Globus pallidus (tissue), 1 donor: ENCODE measurements at places on chromosomes 2 and 18.

DNA sequence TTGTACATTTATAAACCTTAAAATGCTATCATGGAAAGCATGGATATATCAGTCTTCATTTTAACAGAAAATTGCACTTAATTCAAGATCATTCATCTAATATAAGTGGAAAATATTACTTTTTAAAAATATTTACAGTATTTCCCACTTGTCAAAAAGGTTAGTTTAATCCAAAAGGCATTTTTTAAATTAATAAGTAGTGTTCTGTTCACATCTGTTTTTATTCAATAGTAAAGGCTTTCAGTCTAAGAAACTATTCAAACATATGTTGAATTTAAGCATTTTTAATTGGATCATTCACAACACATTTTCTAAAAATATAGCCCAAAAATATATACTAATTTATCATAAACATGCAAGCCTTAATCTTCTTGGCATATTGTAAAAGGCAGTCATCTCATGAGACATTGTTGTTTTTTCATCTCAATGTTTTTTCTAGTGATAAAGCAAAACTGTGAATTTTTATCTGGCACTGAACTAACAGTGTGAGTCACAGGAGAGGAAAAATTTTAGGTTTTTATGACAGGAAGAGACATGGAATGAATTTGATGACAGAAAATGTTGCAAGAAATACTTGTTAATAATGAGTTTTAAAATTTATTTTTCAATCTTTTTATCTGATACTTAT, 1642.5 kb upstream of the TMEFF2 start:
- DNase-seq, result no peak

DNA sequence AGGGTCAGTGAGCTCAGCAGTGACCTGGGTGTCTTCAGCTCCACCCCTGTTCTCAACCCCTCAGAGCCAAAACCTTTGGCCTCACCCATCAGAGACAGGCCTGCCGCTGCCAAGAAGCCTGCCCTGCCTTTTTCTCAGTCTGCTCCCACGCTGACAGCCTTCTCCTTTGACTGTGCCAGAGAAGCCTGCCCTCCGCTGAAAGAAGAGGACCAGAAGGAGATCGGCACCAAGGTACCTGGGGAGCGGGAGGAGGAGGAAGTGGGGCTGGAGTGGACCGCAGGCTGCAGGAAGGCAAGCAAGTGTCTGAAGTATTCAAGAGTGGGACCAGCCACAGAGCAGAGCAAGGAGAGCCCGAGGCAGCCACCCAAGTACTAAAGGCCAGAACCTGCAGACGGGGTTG, 33.2 kb downstream of the TOGARAM2 start:
- no peak for DNase-seq

DNA sequence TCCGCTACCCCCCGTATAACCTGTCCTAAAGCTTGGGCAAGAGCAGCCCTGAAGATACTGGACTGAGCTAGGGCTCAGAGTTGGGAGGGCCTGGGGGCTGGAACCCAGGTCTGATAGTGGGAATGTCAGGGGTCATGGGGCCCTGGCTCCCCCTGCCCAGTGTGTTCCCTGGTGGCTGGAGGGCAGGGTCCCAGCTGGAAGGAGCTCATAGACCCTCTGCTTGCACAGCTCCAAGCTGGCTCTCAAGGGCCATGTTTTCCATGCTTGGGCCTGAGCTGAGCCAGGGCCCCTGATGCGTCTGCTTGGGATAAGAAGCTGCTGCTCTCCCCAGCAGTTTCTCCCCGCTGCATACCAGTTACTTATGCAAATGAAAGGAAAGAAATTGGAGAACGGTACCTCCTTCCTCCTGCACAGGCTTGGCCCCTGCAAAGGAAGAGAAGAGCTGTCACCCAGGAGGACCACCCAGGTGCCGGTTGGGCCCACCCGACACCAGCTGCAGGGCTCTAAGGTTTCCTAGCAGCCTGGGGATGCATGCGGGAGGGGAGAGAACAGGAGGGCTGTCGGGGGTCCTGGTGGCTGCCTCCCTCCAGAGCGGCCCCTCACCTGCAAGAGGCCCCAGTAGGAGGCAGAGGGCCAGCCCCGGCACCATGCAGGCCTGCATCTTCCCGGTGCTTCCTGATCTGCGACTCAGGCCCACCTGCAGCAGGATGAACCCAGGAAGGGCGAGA, 628 bp downstream of the OTOS start:
- DNase-seq, result no peak

DNA sequence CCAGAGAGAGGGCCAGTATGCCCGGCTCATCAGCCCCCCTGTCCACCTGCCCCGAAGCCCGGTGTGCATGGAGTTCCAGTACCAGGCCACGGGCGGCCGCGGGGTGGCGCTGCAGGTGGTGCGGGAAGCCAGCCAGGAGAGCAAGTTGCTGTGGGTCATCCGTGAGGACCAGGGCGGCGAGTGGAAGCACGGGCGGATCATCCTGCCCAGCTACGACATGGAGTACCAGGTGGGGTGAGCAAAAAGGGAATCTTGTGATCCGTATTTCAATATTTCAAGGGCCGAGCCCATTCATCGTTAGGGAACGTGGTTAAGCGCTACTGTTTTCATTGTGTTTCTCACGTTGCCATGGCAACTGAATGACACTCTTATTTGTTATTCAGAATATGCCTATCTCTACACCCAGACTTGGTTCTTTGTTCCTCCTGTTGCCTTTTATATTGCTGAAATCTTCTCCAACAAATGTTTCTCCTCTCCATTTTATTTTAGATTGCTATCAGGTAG, 81.5 kb downstream of the NRP2 start:
- no peak for DNase-seq

DNA sequence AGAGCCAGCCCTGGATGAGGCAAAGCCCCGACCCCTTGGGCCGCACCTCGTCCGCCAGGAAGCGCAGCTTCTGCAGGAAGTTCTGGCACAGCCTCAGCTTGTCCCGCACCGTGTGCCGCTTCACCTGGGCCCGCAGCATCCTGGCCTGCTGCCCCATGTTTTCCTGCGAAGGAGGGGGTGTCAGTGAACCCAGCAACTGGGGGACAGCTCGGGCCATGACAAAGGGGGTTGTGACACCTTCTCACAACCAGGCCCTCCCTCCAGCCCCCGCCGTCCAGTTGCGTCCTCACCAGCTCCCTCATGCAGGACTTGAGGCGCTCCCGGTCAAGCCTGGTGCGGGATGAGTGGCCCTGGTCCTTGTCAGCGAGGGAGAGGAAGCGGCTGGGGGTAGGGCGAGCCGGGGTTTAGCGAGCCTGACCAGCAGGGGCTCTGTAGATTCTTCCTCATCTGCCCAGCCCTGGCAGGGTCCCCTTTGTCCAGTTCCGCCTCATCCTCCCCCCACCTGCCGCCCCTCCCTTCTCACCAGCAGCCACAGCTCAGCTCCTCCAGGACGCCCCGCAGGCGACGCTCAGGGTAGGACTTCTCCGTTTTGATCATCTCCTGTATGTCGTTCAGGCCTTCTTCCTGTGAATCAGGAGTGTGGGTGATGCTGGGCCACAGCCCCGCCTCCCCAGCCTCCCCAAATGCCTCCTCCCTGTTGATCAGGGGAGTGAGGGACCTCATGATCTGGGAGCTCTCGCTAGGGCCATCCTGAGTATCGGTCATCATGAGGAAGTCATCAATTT, 606 bp downstream of the OTOF start:
- DNase-seq, result no peak

GRCh38 chr2:85744055-85744454, 9.7 kb upstream of the ATOH8 start:
- DNase-seq, result no peak

DNA sequence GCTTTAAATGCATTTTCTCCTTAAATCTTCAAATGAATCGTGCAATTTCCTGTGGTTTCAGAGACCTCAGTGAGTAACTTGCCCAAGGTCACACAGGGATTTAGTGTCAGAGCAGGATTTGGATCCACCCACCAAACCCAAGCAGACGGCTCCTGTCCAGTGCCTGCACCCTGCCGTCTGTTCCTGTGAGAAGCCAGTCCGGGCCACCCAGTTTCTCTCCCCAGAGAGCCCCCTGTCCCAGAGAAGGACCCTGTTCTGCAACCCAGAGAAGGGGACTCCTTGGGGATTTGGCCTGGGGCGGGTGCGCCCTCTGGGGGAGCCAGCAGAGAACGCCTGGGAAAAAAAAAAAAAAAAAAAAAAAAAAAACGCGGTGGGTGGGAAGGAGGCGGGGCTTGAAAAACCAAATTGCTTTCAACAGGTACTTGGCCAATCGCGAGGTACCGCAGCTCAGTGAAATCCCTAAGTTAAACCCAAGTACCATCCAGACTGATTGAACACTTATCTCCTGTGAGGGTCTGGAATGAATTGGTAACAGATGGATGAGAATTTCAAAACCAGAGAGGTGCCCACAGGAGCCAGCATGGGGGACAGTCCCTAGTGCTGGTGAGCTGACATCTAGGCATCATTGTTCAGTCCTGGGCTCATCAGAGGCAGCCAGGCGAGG, 30.9 kb upstream of the REEP1 start:
- DNase-seq, result peak; percentile 43

DNA sequence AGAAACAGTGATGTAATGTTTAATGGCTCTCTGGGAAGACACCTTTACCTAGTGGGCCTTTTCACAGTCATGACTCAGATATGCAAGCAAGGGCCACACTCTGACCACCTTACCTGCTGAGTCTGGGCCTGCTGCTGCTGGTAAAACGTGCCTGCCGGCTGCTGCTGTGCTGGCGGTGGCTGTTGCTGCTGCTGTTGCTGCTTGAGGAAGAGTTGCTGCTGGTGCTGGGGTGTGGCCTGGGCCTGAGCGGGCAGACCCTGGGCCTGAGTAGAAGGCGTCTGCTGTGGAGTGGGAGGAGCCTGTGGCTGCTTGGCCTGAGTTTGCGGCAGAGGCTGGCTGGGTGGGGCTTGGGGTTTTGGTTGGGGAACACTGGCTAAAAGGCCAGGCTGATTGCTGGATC, 81.6 kb upstream of the NFU1 start:
- no peak for DNase-seq

DNA sequence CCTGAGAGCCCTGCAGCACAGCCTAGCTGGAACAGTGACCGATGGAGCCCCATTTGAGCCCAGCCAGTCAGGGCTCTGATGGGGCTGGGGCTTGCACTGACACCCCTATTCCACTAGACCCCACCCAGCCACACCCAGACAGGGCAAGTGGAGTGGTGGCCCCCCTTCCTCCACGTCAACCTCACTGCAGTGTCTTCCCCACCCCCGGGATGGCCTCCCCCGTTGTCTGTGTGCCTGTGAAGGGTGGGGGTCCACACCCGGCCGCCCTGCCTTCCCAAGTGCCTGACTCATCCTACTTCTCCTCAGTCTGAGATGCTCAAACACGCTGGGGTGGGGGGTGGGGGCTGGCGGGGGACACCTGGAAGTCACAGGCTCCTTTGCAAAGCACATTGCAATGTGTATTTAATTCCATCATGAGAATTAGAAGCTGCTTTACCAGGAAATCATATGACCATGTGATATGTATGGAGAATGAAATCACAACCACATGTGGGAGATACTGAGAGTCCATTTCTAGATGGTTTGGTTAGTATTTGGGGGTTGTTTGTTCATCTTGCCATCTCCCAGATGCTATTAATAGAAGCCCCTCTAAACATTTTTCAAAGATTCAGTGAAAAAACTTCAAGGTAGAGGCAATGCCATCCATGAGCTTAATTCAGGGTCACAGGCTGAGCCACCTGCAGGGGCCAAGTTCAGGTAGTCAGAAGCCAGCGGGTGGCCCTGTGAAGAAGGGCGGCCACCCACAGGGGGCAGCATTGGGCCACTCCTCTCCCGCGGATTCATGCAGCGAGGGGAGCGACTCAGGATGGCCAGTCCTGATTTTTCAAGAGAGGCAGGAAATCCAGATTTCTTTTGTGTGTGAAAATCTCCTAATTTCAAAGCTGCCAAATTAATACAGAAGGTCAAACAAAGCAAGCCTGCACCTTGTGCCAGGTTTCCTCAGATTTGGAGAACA, 22.7 kb upstream of the GMPPA start:
- DNase-seq, result peak; percentile 31

DNA sequence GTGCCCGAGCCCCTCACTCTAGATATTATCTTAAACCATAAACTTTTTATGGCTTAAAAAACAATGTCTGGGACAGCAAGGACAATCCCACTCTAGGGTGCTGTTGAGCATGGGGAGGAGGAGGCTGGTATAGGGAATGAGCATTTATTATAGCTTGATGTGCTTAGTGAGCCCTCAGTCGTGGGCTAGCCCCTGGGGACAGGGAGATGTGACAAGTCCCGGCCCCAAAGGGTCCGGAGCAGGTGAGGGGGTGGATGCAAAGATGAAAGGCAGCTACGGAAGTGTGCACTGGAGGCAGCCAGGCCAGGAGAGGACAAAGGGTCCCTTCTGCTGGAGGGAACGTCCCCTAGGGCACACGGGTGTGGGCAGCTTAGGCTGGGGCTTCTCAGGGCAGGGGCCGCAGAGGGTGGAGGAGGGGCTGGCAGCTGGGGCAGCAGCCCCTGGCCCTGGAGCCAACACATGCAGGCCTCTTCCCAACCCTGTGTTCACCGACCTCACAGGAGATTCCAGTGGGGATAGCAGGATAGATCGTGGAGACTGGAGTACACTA, 106.3 kb upstream of the GPC1 start:
- no peak for DNase-seq

DNA sequence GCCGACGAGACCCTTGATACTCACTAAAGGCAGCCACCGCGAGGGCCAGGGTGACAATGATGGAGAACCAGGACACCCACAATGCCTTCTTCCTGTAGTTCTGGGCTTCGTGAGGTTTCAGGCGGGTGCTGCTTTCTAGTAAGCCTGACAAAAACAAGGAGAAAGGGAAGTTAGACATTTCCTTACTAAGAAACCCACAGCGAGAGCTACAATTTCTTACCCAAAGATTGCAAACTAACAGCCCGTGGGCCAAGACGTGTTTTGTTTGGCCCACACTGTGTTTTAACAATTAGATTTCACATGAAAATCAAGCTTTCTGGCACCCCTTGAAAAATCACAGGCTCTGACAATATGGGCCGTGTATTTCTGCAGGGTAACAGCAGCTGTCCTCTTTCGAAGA, 5.6 kb downstream of the TMEM163 start:
- no peak for DNase-seq

DNA sequence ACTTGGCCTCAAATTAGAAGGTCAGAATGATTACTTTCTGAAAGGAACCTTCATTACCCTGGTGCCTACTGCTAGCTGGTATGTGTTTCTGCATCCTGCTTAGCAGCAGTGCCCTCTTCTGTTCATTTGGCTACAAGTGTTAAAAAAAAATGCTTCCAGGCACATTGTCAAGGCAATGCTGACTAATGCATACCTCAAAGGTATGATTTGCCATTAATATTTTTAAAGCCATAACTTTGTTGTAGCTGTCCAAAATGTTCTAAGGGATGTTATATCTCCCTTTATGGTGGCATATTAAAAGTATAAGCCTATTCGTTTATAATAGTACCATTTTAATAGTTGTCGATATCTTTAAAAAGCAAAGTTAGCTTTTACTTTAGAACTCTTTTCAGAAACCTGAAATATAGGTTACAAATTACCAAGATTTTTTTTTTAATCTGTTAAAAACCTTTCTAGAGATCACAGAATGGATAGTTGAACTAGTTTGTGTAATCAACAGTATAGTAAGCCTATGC, 52.0 kb upstream of the FAM171B start:
- peak; percentile 72 for DNase-seq

GRCh38 chr2:201860636-201861066, 54.3 kb downstream of the CDK15 start:
- peak; percentile 70 for DNase-seq
